Fibroblast of lung (primary cell): ENCODE measurements at places on chromosomes 12 and 14. TPM values are rescaled to one million over a fixed set of nuclear protein-coding genes. Genes with fewer than 3 reads are reported as not detected.

PIP4P1 gene
- polyA plus RNA-seq, result 34.9 and 39.5 TPM in 2 replicates

GRCh38 chr14:73783107-73783727 lies 68.4 kb upstream of the PTGR2 start:
- no peak for DNase-seq

DNA sequence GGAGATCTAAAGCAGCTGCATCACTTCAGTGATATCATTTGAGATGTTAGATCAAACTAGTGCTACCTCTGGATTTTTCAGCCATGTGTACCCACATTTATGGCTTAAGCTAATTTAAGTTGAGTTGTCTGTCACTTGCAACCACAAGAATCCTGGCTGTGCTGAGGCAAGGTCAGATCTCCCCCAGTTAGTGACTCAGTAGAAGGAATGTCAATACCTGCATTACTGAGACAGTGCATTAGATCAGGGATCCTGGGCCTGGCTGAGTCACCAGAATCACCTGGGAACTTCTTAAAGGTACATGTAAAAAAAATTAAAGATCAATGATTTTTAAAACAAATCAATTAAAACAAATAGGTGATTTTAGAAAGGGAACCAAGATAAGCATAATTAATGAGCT lies 84.6 kb upstream of the GRIN2B start:
- no peak for DNase-seq

DNA sequence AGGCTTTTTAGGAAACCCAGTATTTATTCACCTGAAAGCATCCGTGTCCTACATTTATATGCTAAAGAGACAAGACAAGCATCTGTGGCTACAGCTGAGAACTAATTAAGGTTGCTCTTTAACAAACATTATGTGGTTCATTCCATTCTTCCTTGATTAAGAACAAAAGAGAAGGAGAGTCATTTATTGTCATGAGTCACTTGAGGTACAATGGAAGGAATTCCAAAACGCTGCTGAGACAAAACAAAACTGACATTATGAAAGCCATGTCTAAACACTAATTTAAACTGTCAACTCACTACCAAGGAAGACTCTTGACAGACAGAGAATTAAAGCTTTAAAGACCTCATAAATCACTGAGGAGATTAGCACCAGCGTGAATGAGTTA lies 214.4 kb downstream of the BMP4 start:
- DNase-seq, result no peak

BATF gene
- polyA plus RNA-seq, result 0.21 TPM in 1 of 2 replicates, not detected in the other

DNA sequence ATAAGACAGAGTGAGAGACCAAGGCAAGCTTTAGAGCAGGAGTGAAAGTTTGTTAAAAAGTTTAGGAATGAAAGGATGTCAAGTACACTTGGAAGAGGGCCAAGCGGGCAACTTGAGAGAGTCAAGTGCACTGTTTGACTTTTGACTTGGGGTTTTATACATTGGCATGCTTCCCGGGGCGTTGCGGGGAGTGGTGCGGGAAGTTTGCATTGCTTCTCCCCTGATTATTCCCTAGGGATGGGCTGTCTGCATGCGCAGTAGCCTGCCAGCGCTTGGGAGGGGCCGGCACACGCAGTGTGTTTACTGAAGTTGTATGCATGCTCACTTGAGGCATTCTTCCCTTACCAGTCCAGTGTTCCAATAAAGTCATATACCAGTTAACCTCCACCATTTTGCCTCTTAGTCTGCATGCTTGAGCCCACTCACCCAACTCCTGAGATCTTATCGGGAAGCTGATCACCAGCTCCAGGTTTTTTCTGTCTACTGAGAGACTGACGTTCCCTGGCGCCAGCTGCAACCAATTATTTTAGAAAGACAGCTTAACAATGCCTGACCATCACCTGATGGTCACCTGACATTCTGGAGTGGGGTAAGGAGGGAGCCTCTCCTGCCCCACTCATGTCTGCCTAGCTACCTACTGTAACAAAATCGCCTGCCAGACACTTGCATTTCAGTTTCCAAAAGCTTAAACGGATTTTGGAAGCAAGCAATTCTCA lies 53.2 kb downstream of the DACT1 start:
- DNase-seq, result no peak

- no peak for DNase-seq
Observed at GRCh38 chr12:104751594-104751993, 206.5 kb downstream of the SLC41A2 start.

CNOT2 gene
- polyA plus RNA-seq, result 95.2 and 96.3 TPM in 2 replicates

GRCh38 chr14:88919502-88919901 lies 95.1 kb downstream of the TTC8 start:
- DNase-seq, result no peak

P2RX2 gene
- polyA plus RNA-seq, result not detected in 2 replicates
